ENCODE measurements at places on chromosomes 2 and 18.

GRCh38 chr2:217074576-217075255 lies 214.9 kb upstream of the TNP1 start:
- no peak for DNase-seq

DNA sequence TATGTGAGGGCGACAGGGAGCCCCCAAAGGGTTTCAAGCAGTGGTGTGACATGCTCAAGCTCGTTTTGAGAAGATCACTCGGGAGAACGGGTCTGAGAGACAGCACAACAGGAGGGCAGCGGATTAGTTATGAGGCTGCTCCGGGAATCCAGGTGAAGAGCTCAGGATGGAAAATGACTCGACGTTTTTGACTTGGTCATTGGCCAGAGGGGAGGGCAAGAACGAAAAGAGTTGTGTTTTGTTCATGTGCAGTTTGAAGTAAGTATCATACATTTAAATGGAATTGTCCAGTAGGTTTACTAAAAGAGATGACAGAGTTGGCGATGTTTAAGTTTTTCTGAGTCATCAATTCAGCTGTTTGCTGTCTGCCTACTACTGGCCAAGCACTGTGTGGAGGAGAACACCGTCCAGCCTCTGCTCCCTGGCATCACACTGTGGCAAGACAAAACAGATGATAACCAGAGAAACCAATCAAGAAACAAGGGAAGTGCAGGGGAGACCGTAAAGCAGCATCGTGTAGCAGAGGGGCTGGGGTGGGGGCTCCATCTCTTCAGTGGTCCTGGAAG lies 25.3 kb upstream of the ANXA4 start:
- no peak for DNase-seq

DNA sequence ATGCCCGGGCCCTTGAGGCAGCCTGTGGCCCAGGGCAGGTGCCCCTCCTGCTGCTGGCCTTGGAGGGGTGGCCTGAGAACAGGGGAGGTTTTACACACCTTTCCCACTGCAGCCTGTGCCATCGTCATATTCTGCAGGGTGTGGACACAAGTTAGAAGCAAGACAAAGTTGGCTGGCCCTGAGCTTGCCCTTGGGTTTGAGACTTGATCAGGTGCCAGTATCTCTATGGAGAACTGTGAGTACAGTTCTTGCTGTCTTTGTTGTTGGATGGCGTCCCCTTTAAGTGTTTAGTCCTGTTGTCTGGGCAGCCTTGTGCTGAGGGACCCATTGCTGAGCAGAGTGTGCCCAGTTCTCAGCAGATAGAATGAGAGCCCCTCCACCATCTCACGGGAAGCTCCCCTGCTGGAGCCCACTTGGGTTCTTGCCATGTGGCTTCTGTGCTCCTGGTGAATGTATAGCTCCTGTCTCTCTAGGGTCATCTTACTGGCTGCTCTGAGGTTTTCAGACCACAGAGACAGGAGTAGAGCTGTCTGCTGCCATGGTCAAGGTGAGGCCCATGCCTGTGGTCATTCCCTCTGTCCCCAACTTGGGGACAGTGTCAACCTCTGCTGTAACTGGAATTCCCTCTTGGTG lies 115.9 kb downstream of the SH3RF3 start:
- DNase-seq, result no peak

DNA sequence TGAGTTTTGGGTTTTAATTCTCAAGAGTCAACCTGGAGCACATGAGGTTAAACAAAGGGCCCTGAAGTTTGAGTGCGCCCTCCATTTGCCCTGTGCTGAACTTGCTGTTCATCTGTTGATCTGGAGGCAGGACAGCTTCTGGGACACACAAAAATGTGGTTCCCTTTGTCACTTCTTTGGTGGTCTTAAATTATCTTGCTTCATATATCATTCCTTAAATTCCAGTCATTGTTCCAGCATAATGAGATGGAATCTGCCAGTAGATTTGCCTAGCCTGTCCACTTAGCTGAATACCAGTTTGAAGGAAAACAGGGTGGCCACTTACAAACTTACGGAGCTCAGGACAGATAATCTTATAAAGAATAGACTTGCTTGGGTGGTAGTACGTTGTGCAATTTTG lies 916 bp downstream of the CETN1 start:
- DNase-seq, result no peak

DNA sequence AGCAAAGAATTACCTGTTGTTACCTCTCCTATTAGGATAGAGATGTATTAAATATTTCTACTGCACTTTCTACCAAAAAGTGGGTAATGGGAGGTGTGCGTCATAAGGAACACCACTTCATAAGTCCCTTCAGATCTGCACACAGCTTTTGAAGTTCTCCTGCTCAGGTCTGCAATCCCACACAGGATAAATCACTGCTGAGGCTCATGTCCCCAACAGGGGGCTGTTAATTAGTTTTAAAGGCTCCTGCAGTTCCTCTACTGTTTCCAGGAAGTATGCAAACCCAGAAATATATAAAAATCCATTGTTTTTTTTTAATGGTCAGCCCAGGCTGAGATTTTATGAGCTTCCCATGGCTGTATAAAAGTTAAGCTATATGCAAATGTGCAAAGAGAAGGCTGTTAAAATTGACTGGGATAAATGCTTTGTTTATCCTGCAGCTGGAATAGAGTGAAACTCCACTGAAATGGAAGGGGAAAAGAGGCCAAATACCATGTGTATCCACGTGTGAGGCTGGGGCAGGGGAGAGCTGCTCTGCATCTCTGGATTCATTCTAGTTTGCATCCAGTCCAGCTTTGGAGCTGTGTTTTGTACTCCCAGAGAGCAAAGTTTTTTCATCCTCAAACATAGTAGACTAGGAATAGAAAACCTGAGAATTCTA lies 903.7 kb downstream of the TDRD15 start:
- DNase-seq, result no peak

- DNase-seq, result no peak
These were observed 158.6 kb downstream of the PIK3C3 start for GRCh38 chr18:42113529-42114191.

DNA sequence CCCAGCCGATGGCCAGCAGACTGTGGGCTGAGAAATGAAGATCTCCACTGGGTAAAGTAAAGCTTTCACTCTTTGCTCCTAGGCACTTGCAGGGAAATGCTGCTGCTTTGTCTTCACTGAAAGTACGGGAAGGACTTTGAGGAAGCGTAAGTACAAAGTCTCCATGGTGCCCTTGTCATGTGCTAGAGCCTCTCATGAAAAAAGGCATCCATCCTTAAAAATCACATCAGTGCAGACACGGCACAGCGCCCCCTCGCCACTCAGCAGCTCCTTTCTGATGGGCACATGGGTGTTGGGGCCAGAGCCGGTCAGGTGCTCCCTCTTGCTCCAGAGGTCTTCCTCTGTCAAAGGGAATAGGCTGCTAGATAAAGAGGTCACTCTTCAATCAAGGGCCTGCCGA lies 109.0 kb upstream of the STPG4 start:
- no peak for DNase-seq

DNA sequence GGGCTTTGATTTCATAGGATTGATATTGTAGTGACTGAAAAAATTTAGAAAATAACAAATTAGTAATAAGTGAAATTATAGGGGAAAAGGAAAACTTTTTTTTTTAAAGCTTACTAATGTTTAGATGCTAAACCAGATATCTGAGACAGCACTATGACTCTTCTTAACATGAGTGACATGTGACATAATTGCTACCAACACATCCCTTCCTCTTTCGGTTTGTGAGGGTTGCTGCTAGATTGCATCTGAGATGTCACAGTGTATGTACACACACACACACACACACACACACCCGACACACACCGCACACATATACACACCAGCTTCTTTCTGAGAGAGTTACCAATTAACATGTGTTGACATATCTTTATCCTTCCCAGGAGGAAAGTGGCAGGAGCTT lies 18.0 kb downstream of the RAPGEF4 start:
- no peak for DNase-seq

DNA sequence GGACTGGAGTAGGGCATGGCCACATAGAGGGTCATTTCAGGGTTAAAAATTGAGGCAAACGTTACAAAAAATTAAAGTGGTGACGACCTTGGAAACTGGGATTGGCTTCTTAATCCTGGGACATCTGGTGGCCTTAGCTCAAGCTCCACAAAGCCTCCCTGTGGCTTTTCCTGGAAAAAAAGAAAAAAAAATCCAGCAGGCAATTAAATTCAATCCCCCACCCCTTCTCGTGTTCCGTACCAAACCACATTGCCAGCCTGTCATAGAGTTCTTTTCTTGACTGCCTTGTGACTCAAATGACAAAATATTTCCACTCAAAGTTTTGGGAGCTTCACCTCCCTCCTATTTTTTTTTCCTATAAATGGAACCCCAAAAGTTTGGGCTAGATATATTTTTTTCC lies 195.6 kb downstream of the HRH4 start:
- no peak for DNase-seq

GRCh38 chr18:69152436-69152835 lies 248.3 kb upstream of the DOK6 start:
- no peak for DNase-seq

DNA sequence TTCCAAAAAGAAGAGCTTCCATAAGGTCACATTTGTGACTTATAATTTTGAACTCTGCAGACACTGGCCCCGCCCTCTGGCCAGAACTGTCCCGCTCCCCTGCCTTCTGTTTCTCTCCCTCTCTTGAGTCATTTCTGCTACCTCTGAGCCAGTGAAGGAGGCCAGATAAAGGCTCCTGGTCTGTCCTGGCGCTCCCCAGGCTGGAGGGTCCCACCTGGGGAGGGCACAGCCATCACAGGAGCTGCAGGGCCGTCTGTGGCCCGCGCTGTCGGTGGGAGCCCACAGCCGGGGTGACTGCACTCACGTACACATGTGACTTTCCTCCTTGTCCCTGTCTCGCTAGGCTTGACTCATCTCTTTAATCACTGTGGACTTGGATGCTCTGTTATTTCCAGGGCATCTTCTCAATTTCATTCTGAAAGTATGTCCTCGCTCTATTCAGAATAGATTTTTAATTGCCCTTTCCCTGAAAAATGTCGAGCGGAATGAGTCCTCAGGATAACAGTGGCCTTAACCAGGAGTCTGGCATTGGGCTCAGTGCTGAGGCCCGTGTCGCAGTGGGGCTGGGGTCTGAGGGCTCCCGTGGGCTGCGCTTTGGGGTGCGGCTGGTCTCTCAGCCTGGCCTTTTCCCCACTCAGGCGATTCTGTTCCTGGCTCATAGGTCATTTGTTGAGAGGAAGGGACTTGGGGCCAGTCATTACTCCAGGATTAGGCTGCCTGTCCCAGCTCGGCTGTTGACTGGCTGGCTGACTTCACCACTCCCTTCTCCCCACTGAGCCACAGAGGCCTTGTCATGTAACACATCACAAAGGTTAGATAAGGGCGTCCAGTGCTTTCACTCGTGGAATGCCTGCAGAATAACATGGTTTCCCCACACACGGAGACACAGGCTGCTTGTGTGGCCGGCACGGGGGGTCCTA lies 34.5 kb downstream of the KLHL29 start:
- DNase-seq, result no peak

DNA sequence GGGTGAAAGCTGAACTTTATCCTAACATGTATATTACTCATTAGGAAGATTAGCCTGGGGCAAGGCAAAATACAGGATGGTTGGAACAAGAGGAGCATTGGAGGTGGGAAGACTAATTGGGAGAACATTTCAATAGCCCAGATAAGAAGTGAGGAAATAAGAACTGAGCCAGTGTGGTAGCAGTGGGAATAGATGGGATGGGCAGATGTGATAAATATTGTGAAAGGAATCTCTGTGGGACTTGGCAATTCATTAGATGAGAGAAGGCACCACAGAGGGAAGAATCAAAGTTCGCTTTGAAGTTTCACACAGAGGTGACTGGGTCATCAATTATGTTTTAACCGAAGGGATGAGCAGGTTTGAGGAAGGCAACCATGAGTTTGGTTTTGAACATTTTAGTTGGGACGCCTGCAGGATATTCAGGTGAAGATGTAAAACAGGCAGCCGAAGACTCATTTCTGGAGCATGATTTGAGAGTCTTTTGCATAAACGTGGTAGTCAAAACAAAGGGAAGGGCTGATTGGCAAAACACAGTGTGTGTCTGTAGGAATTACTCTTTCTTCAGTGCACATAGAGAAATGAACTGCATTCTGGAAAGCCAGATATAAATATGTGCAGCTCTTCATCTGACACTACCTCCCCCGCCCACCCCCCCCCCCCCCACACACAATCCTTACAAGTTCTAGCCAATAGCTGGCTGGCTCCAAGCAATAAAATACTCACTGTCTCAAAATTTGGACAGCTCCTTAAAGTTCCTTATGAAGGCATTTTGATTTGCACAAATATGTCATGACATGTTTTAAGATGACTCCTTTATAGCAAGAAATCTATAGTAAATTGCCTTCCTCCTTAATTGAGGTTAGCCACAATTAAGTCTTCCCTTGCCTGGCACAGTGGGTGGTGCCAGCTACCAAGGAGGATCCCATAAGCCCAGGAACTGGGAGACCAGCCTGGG lies 1.9 kb upstream of the SLC1A4 start:
- no peak for DNase-seq

DNA sequence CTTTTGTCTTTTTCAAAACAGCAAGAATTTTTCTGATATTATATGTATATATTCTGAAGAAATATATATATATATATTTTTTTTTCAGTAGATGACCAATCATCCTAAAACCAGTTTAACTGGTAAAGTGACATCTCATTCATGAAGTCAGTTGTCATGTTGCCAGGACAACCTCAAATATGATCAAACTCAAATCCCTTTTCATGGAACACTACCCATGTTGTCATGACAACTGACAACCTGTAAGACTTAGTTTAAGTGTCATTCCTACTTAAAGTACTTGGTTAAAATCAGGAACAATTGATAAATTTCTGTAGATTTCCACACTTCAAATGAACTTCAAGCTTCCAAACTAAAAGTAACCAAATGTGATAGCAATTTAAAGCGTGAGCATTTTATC lies 101.8 kb upstream of the ERBB4 start:
- DNase-seq, result no peak

DNA sequence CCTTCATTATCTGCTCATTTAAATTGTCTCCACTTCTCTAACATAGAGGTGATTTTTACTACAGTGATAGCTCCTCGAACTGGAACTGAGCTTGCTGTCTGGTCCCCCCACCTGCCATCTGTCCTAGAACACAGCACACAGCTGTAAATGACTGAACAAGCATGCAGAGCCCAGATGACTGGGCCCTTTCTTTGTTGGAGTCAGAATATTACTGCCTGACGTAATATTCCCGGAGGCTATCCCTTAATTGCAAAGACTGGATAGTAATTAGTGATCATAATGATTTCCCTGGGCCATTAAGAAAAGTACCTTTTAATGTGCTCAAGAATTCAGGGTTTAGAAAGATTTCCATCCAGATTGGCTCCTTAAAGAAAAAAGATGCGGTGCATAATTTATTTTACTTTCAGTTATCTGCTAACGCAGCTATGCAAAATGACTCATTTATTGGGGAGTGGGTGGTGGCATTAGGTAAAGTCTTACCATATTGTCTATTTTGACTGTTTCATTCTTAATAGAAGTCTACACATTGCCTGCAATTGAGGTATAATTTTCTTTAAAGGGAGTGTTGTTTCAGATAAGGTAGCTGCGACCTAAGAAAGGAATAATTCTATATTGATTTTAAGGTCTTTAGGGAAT lies 84.4 kb downstream of the MAP4K4 start:
- no peak for DNase-seq

GRCh38 chr2:230224458-230224857 lies 1.1 kb upstream of the SP140 start:
- DNase-seq, result no peak

GRCh38 chr2:211014376-211014775 lies 458.0 kb downstream of the CPS1 start:
- no peak for DNase-seq

GRCh38 chr2:136664713-136665405 lies 100.5 kb upstream of the THSD7B start:
- no peak for DNase-seq

Data from CD4-positive, alpha-beta T cell treated with Interleukin-12 subunit alpha and Interleukin-12 subunit beta, for 1 hour (primary cell).